ENCODE measurements at places on chromosomes 1 and 21.

GRCh38 chr1:109253803-109254620 is 4.7 kb downstream of the CELSR2 start:
- DNase-seq: no peak

DNA sequence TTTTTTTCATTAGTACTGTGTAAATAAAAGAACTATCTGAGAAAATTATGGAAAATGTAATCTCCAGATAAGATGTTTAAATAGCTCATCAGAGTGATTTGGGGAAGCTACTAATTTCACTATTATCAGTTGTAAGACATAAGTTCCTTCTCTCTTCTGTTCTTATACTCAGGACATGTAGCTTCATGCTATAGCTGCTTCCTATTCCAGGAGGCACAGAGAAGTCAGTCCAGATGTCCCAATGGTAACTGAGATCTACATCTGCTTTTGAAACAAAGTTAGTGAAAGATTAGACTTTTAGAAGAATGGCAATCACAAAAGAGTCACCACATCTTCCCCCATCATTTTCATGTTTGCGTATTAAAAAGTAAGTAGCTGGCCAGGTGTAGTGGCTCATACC is 5.6 kb downstream of the MAP3K21 start:
- DNase-seq: no peak

DNA sequence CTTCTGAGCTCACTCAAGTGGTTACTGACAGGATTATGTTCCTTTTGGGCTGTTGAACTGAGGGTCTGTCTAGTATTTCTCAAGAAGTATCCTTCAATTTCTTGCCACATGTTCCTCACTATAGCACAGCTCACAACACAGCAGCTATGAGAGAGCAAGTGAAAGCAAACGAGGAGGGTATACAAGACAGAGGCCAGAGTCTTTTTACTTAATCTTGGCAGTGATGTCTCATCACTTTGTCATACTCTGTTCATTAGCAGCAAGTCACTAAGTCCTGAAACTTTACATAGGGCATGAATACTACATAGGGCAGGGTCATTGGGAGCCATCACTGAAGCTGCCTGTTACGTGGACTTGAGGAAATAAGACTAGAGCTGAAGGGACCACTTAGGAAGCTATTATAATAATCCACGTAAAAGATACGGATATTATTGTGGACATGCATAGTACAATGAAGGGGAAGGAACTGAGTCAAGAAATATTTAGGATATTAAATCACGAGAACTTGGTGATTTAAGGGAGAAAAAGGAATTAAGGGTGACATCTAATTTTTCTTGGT is 63.7 kb downstream of the SLC30A7 start:
- no peak for DNase-seq

- no peak for DNase-seq
These were observed at the start of gene GBP2 for GRCh38 chr1:89125913-89126580. Gene GBP2 (minus strand): TSS chr1:89126114. CDS start chr1:89121966, 4,148 bp downstream.

DNA sequence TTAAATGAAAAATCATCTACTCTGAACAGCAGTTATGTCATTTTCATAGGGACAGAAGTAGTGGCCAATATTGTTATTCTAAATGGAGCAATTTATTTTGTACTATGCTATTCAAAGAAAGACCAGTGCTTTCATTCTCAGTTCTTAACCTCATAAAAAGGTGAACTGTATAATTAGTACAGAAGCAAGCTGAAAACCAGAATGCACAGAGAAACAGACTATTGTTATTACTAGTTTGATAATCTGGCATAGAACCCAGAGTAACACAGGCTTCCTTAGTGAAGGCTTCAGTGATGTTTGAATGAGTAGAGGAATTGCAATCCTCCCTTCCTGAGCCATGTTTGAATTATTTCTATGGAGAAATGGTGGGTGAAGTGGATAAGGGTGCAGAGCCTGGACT is 131.6 kb upstream of the LRRC7 start:
- DNase-seq: no peak

GRCh38 chr21:16073586-16073985 is 343.8 kb downstream of the USP25 start:
- DNase-seq: no peak

GRCh38 chr1:209815490-209815889 is 9.5 kb upstream of the IRF6 start:
- no peak for DNase-seq

DNA sequence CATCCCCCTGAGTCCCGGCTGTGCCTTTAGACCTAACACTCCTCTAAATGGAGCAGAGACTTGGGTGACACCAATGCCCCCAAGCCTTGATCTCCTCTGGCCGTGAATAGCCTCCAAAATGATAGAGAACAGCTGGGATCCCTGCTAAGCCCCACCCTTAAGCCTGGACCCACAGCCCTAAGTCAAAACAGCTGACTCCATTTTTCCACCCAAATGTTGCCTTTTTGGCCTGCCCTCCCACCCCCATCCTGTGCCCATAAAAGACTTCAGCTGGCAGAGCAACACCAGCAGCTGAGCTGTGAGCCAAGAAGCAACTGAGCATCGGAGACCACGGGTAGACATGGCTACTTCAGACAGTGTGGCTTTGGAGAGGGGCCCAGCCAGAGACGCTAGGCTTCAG is 420.8 kb downstream of the NPHP4 start:
- no peak for DNase-seq

- no peak for DNase-seq
These were observed 15.0 kb upstream of the CEP85 start for GRCh38 chr1:26218906-26219494.

DNA sequence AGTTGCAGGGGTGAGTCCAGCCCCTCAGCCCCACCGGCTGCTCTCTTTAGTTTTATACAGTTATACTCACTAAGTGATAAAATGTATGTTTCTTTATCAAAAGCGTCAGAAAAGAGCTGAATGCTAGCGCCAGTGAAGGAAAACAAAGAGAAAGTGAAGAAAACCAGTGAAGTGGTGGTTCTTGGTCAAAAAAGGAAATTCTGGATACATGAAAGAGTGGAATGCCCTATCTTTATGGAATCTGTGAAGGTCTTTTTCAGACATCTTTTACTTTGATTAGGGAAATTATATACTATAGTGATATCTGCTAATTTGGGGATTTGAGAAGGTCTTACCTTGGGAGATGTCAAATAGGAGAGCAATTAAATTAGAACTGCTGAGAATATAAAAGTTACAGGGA is 41.3 kb downstream of the GPR3 start:
- DNase-seq: no peak

- DNase-seq: no peak
These were observed 709.1 kb downstream of the PTPRU start for GRCh38 chr1:29945426-29945825.

GRCh38 chr21:28641731-28642130 is 350.9 kb downstream of the LTN1 start:
- DNase-seq: no peak

- DNase-seq: no peak
These were observed 2.2 kb upstream of the NEK2 start for GRCh38 chr1:211677659-211678058.

DNA sequence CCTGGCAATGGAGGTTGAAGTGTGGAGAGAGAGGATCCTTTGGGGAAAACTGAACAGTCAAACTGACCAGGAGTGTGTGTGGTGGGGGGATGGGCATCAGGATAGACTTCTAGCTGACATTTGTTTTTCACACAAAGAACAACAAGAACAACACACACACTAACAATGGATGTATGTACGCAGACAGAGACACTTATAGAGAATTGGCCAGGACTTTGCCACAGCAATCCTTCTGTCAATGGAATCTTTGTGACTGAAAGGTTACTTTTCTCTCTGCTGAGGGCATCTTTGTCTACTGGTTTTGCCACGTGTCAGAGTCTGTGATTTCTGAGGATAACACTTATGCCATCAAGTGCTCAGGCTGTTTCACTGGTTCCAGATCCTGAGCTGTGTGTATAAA is 12.4 kb upstream of the FCGR2A start:
- DNase-seq: no peak

DNA sequence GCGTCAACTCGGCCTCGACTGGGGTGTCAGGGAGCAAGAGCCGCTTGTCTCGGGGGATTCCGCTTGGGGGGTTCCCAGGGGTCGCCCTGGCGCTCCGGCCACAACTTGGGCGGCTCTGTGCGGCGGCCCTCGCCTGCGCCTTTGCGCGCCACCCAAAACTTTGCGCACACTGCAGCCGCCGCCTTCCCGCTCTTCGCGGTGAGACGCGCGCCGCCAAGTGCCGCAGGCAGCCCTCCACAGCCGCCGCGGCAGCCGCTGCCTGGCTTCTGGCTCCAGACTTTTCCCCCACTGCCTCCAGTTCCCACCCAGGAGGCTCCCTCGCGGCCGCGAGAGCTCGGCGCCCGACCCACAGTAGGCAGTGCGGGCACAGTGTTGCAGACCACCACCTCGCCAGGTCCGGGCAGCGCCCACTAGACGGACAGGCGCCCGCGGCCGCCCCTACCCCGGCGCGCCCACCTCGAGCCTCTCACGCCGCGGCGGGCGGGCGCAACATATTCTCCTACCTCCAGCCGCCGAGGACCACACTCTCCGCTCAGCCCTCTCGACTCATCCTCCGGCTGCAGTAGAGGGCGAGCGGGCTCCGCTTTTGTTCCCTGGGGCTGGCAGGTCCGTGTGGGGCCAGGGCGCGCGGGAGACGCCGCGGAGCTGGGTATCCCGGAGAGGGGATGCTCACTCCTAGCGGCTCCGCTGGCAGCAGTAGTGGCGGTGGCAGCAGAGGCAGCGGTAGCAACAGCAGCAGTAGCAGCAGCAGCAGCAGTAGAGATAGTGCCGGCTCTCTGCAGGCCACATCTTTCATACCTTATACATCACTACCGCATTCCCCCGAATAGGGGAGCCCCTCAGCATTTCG is 296.6 kb downstream of the OMA1 start:
- peak; percentile 29 for DNase-seq

DNA sequence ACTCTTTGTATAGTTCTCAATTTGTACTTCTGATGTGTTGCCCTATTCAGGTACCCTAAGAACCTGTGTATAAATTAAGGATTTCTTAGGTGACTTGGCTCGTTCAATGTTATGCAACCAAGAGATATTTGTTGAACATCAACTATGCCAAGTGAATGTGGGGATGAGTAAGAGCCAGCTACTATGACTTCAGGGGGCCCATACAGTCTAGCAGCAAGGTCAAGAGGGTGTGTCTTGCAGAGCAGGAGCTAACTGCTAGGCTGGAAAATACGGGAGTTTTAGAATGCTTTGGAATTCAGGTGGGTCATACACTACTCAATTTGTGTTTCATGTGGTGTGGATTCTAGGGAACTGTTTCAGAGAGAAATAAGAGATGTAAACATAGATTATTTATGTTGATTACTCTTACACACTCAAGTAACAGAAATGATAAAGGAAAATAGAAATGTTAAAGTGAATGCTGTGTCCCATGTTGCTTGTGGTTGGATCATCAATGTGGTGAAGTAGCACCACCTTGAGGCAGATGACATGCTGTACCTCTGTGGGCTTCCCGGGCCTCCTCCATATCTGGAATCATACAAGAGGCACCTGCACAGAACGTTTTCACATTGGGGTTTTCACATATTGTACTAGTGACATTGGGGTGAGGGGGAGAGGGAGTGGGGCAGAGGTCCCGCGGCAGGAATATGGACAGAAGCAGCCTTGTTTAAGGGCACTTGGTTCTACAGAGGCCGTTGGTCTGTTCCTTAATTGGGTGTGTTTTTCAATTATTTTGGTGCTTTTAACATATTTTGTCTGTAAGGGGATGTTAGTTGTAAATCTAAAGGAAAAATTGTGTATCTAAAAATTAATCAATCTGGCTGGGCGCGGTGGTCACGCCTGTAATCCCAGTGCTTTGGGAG is 12.4 kb downstream of the ARPC5 start:
- DNase-seq: peak; percentile 39

GRCh38 chr1:233394860-233395717 is 67.6 kb downstream of the MAP3K21 start:
- peak; percentile 47 for DNase-seq

DNA sequence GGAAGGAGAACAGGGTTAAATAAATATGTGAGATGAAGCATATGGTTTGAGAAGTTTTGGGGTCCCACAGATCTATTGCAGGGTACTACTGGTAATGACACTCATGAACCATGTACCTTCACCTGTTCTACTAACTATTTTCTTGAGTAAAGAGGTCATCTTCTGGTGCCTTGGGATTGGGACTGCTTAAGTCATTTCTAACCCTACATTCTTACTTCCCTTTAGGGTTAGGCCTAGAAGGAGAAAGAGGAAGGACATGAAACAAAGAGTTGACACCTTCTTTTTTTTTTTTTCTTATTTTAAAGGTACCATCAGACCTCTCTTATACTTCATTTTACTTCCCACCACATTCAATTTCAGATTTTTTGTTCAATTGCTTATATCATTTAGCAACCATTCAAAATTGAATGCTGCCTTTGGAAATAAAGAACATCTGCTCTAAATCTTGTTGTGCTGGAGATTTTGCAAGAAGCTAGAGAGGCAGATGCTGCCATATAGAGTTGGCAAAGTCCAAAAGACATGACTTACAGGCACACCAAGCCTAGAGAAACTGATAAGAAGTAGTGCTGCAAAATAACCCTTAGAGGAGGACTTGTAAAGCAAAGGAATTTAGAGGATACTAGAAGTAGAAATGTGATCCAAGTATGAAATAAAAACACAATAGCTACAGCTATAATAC is 374.4 kb upstream of the ST6GALNAC5 start:
- DNase-seq: no peak

DNA sequence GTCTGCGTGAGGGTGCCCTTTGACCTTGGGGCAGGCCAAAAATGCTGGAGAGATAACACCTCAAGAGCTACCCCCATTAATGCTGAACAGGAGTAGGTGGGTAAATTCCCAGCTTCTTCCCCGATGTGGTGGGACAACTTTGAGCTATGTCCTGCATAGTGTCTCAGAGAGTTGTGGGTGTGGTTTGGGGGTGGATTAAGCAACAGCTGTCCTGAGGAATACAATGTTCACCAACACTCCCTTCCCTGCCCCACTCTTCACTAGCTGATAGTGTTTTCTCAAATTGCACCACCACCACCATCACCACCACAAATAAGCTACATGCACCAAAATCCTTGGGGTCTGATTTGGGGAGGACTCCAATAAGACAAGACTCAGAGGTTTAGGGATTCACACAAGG is 258.4 kb downstream of the HLX start:
- DNase-seq: no peak

DNA sequence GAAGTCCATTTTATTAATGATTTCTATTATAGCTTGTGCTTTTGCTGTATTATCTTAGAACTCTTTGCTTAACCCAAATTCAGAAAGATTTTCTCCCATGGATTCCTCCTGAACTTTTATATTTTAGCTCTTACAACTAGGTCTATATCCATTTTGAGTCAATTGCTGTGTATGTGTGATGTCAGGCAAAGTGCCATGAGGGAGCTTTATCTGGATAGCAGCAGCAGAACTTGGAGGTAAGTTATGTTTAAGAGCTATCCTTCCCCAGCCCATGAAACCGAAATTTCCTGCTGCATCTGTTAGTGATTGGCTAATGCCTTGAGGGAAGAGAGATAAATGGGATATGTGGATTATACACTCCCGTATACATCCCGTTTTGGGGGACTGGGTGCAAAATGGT is 29.9 kb downstream of the ADAM30 start:
- no peak for DNase-seq

Data from left renal pelvis (tissue), 4 donors.